ENCODE measurements at places on chromosomes 7 and 10. TPM values are rescaled to one million over a fixed set of nuclear protein-coding genes. Genes with fewer than 3 reads are reported as not detected.
A peak's percentile ranks its signal among the peaks of the same experiment; 100 is the strongest.

- DNase-seq = no peak
Observed at GRCh38 chr7:146096994-146097393, 19.6 kb upstream of the CNTNAP2 start.

- no peak for DNase-seq
Observed at GRCh38 chr10:44357023-44357540, 27.8 kb downstream of the CXCL12 start.

TACC2 gene
- 6.8 TPM for polyA plus RNA-seq

- DNase-seq = no peak
Observed at GRCh38 chr10:3350205-3350604, 177.6 kb upstream of the PITRM1 start.

GRCh38 chr10:122112625-122113160 lies 123.7 kb downstream of the TACC2 start:
- DNase-seq = peak; percentile 56

FAM180A gene
- polyA plus RNA-seq = 0.85 TPM

DNA sequence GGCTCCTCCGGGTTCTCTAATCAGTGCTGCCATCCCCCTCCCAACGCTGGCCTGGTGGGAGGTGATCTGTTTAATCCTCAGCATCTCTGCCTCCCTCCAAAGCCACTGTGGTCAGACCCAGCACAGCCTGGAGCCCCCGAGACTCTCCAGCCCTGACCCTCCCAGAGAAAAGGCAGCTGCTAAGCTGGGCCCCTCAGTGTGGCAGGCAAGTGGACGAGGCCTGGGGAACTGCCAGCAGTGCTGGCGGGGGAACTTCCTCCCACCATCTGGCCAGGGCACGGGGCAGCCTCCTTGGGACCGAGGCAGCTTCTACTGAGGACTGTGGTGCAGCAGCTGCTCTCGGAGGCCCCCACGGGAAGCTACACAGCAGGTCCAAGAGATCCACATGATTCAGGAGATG lies 51.1 kb downstream of the DPYSL4 start:
- DNase-seq = no peak

DNA sequence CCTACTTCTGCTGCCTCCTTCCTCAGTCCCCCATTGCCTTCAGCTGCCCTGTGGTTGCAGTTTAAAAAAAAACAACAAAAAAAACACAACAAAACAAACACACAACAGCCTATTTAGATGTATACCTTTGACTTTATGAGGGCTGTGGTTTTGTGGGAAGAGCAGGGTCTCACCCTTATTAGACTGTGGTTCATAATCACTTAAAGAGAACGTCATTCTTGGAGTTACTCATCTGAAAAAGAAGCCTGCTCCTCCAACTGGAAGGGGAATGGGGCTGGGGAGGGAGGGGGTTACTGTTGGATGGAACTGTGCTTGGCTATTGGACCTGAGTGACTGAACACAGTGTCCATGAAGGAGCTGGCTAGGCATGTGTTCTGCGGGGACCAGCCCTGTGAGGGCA lies 48.1 kb downstream of the SDK1 start:
- DNase-seq = no peak

DNA sequence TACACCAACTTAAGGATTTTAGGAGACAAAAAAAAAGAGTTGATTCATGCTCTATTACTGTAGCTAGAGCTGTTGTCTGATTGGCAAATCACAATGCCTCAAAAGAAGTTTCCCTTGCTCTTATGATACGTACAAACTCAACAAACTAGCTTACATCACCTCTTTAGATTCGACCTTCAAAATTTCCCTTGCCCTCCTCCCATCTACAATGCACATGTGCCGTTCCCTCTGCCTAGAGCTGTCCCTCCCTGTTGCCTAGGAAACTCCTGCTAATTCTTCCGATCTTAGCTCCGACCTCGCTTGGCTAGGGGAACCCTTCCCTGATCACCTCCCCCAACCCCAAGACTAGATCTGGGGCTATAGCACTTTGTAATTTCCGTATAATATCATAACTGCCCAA lies 55.4 kb downstream of the MAP3K8 start:
- no peak for DNase-seq

- no peak for DNase-seq
Observed at GRCh38 chr7:157077986-157078644, 60.6 kb upstream of the UBE3C start.
